Stimulated activated CD4-positive, alpha-beta T cell treated with anti-CD3 and anti-CD28 coated beads, Interleukin-4, amount 100 ng/mL, for 24 hours (primary cell): ENCODE measurements at places on chromosomes 7 and 10.

DNA sequence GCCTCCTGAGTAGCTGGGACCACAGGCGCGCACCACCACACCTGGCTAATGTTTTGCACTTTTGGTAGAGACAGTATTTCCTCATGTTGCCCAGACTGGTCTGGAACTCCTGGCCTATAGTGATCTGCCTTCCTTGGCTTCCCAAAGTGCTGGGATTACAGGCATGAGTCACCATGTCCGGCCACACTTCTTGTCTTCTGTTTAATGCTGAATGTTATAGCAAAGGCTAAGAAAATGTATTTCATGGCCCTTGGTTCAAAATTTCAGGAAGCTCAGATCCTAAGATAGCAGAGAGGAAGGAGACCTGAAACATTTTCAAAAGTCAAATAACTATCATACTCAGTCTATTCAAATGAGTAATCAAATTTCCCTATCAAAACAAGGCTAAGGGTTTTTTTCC is 229.6 kb downstream of the BAMBI start:
- no peak for DNase-seq

DNA sequence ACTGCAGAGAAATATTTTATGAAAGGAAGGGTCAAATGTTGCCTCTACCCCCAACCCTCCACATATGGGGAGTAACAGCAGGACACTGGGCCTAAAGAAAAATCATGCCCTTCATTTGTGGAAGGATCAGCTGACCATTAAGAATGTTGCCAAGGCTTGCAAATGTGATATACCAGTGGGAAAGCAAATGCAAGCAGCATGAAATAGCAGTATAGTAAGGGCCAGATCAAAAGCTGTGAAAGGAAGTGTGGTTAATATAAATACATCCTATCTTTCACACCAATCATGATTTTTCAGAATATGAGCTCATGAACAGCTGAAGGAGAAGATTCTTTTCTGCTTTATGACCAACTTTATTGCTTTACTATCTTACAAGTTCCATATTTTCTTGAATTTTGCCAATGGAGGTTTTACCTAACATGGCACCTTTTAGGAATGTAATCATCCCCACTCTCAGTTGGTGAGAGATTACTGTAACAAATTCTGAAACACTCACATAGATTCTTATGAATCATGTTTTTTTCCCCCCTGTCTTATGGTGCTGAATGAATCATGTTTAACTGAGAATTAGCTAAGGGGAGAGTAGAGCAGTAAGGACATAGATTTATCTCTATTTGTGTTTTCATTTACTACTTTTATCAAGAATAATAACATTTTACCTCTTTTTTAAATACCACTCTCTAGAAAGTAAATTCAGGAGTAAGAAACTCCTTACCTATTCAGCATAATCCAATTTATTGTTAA is 12.1 kb upstream of the ATAD1 start:
- DNase-seq: no peak

- DNase-seq: peak; percentile 97
Observed at GRCh38 chr10:95693668-95694534, at the start of gene TCTN3. TCTN3 (minus strand) TSS chr10:95693927; CDS start chr10:95693899, 28 bp downstream.

DNA sequence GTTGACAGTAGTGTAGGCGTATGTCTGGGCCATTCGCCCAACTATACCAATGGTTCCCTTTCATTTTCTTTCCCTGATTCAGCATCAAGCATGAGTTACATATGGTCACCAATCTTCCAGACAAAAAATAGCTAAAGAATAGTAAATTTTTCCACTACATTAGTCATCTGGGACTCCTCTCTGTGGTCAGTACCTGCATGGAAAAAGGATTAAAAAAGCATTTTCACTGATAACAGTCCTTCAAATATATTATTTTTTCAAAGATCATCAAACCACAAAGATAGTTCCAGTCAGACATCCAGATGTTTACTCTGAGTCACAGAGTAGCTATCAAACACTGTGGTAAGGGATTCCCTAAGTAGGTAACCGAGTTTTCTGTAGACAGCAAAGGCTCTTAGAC is 302.6 kb upstream of the SEMA3D start:
- DNase-seq: no peak

- no peak for DNase-seq
Observed at GRCh38 chr7:140923358-140924006, 1.2 kb downstream of the BRAF start.

- DNase-seq: no peak
Observed at GRCh38 chr10:70905071-70906021, 17.0 kb upstream of the PCBD1 start.

DNA sequence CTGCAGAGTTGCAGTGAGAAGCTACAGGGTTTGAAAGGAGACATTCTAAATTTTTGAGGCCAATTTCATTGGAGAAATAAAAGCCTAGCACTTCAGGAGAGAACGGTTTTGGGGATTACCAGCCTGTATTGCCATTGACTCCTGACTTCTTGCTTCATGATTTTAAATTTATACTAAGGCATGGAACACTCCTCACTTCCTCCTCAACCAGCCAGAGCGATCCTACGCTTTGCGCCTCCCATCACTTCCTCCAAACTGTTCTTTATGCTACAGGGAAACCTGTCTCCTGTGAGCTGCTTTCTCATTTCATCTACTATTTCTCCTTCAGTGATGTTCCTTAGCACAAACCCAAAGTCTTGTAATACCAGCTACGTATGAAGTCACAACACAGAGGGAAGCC is 495.1 kb downstream of the SUGCT start:
- DNase-seq: no peak

- no peak for DNase-seq
Observed at GRCh38 chr7:43294080-43294630, 181.7 kb downstream of the HECW1 start.

DNA sequence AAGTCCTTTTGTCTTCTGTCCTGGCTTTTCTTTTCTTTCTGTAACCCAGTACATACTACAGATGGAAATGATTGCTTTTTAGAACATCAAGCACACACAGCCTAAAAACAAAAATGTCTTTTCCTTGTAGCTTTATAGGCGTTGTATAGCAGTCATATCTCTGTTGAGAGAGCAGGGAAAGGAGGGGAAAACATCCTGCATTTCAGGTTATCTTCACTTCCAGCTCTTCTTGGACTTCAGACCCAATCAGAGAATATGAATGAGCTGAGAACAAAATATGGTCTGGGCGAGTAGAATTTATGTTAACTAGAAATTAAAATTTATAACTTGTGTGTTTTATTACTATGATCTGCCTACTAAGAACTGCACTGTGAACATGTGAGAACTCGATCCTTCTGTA is 14.7 kb downstream of the TMEM60 start:
- DNase-seq: no peak

DNA sequence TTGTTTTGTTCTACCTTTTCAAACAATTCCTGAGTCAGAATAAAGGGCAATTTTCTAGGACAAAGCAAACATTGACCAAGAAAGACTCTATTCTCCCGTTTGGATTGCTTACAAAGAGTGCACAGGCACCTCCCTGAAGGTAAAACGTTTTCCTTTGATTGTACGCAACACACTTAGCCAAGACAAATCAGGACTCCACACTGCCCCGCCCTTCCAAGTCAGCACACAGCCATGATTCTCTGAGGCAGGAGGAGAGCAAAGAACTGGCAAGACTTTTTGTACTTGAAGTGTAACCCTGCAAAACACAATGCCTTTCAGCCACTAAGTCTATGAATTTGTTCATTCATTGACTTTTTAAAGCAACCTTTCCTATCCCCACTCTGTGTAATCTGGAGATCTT is 85.0 kb upstream of the FAM180A start:
- no peak for DNase-seq

GRCh38 chr10:15367296-15368085 is 3.6 kb downstream of the FAM171A1 start:
- no peak for DNase-seq

DNA sequence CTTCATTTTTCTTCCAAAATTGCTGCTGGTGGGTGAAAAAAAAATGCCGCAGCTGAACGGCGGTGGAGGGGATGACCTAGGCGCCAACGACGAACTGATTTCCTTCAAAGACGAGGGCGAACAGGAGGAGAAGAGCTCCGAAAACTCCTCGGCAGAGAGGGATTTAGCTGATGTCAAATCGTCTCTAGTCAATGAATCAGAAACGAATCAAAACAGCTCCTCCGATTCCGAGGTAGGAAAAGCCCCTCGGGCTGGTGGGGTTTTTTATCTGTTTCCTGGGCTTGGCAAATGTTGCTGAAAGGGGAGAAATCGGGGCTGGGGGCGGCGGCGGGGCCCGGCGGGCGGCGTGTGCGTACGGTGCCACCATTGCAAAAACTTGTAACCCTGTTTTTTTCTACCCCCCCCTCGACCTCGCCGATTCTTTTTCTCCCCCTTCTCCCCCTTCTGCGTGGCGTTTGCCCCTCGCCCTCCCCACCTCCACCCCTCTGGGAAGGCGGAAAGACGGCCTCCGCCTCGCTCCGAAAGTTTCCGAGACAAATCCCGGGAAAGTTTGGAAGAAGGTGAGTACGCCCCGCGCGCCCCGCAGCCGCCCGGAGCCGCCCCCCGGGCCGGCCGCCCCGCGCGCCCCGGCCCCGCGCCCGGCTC is 789 bp downstream of the TCF7L2 start:
- DNase-seq: peak; percentile 4
